Activated CD8-positive, alpha-beta memory T cell treated with anti-CD3 and anti-CD28 coated beads for 48 hours (primary cell): ENCODE measurements at places on chromosomes 3 and 15.

- DNase-seq: no peak
Measured at GRCh38 chr3:108037770-108038169, 53.1 kb downstream of the CD47 start.

DNA sequence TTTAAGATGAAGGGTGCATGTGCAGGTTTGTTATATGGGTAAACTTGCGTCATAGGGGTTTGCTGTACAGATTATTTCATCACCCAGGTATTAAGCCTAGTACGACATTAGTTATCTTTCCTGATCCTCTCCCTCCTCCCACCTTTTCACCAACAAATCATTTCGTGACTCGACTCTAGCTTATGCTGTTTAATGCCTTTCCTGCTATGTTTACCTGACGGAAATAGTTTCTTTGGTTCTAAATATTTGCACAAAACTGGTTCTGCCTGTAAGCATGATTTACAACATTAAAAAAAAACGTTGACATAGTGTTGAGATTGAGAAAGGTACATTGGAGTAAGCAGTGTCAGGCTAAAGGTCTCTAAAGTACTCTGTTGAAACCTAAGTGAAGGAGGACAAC is 2.4 kb downstream of the GNL3 start:
- no peak for DNase-seq

DNA sequence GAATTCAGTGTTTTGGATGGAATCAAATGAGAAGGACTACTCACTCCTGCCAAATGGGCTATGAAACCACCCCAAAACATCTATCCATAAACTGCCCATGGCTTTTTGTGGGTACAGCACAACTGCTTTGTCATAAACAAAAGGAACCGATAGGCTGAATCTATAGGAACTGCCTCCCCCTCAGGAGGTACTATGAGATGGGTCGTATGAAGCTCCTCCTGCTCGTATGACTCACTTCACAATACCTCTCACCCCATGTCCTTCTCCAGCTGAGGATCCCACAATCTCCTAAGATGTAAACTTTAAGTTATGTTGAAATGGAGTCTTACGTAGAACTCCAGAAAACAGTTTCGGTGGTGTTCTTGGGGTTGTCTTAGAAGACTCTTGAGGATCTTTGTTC is 129.9 kb upstream of the SAMMSON start:
- no peak for DNase-seq

- DNase-seq: no peak
Measured at GRCh38 chr15:100279849-100280248, 61.9 kb downstream of the ADAMTS17 start.

DNA sequence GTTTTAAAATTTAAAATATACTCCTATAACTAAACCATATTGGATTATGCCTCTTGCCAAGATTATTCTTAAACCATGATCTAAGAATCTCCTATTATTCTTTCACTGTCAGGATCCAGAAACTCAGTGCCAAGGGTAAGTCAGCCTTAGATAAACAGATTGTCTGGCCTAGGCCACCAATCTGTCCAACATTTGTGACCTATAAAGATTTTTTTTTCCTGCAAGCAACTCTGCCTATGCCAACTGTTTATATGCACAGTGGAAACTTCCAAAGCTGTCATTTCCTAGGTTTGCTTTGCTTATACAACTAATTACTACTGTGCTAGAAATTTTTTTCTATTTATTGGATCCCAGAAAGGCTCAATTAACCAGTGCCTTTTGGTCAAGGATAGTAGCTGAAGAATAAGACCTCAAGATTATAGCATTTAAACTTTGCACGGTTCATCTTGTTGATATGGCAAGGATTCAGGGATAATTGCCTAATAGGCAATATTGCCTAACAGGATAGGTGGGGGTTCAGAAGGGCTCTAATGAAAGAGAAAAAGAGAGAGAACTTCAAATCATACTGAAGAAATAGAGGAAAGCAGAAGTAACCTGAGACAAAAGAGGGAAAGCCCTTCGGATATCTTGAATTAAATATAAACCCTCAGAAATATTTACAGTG is 22.8 kb downstream of the GAP43 start:
- DNase-seq: no peak

DNA sequence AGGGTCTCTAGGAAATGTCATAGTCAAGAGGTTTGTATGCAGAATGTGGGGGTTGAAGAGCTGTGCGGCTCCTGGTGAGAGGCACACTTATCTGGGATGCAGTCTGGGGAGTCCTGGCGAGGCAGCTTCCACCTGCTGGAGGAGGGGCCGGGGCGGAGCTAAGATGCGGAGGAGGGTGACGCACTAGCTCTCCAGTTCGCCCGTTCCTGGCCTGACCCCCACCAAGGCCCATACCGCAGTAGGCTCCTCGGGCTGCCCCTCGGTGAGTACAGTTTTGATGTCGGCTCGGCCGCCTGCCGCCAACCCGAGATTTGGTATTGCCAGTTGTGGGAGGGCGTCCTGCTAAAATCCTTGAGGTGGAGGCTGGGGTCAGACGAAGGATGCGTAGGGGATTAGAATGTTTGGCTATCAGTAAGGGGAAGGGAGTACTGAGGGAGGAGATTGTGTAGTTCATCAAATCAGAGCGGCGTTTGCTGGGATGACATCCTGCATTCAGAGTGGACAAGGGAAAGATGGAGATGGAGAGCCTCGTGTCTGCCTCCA is at the start of gene SCG5:
Gene SCG5, plus strand, starts transcription at position 194 of the 543 bp plus-strand sequence. CDS start 1,883 bp downstream, outside the sequence.
- no peak for DNase-seq

GRCh38 chr3:170634663-170635384 is 48.9 kb upstream of the SLC7A14 start:
- DNase-seq: no peak

- no peak for DNase-seq
Measured at GRCh38 chr3:195087328-195087727, 183.6 kb downstream of the XXYLT1 start.

DNA sequence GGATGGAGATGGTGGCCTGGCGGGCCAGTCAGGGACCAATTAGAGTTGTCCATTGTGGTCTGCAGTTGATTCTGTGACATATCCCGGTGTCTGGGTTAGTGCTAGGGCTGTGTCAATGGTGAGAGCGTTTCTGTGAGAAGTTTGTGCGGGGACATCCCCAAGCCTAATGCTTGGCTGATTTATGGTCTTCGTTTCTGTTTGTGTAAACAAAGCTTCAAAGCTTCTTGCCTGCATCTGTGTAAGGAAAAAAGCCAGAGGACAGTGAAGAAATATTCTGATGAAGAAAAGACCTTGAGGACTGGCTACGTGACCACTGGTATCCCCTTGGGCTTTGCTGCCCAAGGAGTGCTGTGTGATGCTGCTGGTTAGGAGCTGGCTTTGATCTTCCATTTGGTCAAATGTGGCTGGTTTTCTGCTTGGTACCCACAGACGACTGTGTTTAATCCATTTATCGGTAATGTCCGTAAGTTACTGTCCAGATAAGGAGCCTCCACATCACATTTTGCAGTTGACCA is 74.6 kb upstream of the LRTM1 start:
- DNase-seq: no peak

GRCh38 chr3:194395212-194395611 is 3.9 kb downstream of the GP5 start:
- no peak for DNase-seq

DNA sequence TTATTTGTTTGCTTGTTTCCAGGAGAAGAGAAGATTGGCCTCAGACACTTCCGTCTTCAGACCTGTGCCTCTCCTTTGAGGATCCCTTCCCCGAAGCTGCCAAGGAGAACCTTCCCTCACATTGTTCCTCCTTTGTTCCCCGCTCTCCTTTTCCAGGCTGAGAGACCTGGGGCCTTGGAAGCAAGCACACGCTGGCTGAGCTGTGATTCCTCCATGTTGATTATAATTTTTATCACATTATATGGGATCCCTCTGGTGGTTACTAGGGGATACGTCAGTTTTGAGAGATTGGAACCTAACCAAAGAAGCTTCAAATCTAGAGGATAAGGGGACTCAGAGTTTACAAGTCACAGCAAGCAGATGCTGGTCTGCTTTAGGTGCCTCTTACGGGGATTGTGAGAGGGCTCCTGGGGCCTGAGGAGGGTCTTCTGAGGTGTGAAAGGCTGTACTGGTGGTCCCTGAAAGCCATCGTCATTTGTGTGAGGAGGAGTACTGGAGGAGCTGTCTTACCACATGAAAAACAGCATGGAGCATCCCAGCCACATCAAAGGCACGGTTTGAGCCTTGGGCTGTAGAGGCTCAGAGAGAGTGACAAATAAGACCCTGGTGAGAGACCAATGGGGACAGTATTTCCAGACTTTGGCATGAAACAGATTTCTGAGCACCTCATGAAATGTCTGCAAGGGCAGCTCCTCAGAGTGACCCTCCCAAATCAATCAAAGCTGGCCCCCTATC is 760.1 kb upstream of the CFAP20DC start:
- DNase-seq: no peak

- DNase-seq: no peak
Measured at GRCh38 chr3:115363071-115363470, 216.0 kb upstream of the ZBTB20 start.

GRCh38 chr3:119329551-119329950 is 35.4 kb downstream of the ARHGAP31 start:
- DNase-seq: no peak

DNA sequence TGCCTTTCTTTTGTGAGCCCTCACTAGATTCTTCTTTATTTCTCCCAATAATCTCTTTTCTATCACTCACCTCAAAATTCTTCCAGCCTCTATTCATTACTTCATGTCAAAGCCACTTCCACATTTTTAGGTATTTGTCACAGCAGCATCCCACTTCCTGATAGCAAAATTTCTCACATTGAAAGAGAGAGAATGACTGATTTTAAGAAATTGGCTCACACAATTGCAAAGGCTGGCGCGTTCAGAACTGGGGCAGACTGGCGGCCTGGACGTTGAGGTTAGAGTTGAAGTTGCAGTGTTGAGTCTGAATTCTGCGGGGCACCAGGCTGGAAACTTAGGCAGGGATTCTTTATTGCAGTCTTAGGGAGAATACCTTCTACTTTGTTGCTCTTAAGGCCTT is 117.9 kb downstream of the LRRC28 start:
- no peak for DNase-seq

DNA sequence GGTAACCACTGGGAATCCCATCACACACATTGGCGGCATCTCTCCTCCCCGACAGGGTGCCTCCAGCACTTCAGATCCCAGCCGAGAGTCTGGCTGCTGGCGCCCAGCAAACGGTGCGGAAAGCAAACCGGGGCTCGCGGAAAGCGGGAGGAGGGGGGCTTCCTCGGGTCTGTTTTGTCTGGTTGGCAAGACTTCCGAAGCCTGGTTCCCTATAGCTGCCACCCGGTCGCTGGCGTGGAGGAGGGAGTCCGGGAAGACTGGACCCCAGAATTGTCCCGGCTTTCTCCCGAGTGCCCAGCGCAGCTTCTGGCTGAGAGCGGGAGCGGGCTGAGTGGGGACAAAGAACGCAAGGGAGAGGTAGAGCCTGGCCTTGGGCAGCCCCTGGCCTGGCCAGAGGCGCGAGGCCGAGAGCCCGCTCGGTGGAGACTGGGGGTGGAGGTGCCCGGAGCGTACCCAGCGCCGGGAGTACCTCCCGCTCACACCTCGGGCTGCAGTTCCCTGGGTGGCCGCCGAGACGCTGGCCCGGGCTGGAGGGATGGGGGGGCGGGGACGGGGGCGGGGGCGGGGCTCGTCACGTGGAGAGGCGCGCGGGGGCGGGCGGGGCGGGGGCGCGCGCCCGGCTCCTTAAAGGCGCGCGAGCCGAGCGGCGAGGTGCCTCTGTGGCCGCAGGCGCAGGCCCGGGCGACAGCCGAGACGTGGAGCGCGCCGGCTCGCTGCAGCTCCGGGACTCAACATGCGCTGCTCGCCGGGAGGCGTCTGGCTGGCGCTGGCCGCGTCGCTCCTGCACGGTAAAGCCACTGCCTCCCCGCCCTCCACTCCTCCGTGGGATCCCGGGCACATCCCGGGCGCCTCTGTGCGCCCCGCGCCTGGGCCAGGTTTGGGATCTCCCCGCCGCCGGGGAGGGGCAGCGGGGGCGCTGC is at the start of gene CHRNA7:
Gene CHRNA7, plus strand, starts transcription at position 654 of the 920 bp plus-strand sequence. Its CDS starts 80 bp downstream, at position 734.
- DNase-seq: no peak

DNA sequence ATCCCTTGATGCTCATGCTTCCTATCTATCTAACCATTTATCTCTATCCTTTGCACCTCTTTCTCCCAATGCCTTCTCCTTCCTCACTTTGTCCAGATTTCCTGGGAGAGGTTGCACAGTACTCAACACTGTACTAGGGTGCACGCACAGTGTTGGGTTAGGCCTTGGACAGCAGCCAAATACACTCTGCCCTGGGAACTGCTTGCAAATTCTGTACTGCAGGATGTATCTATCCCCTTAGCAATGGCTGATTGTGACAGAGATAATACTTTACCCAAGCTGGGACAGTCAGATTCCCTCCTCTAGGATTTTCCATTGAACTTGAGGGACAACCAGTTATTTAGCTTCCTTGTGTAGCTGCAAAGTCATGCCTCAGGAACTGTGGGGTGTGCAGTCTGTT is 113.3 kb downstream of the IL20RB start:
- no peak for DNase-seq

DNA sequence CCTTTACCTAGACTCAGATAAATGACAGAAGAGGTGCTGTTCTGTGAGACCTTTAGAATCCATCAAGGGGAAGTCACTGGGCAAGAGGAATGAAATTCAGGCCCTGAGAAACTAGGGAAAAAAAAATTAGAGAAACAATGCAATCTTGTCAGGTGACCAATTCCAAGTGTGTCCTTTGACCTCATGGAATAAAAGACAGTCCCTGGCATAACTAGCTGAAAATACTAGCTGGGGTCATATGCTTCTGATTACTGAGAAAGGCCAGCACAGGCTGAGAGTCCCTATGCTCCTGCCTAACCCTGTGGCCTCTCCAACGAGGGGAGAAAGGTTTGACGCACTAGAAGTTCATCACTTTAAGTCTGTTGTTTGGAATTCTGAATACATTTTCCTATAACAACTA is 167.3 kb downstream of the XXYLT1 start:
- DNase-seq: no peak

DNA sequence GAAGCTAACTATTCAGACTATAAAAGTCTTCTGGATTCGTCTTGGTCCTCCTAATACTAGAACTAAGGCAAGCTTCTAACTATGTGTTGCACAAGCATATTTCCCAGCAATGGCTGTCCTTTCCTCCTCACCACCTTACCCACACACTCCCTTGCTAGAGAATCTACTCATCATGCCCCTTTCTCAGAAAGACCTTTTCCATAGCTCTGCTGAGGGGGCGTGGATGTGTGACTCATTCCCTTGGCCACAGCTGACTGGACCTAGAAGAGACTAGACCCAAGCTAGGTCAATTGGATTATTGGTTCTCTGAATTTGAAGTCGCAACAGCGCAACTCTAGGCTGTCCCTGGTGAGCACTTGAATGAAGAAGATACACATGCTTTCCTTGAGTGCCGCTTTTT is 47.1 kb downstream of the ERC2 start:
- DNase-seq: no peak
